ENCODE measurements at places on chromosomes 12 and 14.

- no peak for DNase-seq
Observed at GRCh38 chr14:77593501-77593961, 22.9 kb downstream of the SPTLC2 start.

- no peak for DNase-seq
Observed at GRCh38 chr12:69337311-69338090, 10.7 kb upstream of the LYZ start.

DNA sequence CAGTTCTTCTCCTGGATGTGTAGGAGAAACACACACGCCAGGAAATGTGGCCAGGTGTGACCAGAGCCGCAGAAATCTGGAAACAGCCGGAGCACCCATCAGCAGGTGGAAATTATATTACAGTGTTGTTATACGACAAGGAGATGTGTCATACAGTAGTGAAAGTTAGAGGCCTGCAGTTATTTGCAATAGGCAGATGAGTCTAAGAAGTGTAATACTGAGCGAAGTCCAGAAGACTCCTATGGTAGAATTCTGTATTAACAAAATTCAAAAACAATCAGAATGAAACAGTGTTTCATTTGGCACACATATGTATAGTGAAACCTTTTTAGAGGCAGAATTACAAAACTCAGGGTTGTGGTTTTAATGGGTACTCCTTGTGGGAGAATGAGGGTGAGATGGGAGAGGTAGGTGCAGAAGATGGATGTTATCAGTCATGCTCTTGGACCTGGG is 39.3 kb upstream of the AMN start:
- no peak for DNase-seq

DNA sequence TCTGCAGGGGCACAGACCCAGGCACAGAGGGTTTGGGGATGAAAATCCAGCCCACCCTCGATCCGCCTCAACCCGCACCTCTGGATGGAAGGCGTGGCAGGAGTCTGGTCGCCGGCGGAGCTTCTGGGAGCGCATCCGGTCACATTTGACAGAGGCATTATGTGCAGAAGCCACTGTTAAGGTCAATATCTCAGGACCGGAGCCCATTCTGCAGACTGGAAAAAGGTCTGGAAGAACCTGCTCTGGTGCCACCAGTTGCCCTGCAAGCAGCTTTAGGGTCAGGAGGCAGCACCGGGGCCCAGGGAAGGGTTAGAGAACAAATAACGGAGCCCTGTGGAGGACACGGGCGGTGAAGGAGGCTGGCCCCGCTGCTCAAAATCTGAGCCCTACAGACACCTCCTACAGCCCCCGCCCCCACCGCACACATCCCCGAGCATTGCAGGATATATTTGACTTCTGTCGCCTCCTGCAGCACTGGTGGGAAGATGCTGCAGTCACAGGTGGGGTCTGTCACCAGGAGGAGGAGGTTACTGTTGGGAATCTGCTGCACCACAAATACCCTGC is 25.1 kb upstream of the LRTM2 start:
- no peak for DNase-seq
